Activated T-helper 1 cell treated with anti-CD3 and anti-CD28 coated beads, Interleukin-2, amount 50 U/mL, for 16 hours (primary cell): ENCODE measurements at places on chromosomes 3 and 15.

DNA sequence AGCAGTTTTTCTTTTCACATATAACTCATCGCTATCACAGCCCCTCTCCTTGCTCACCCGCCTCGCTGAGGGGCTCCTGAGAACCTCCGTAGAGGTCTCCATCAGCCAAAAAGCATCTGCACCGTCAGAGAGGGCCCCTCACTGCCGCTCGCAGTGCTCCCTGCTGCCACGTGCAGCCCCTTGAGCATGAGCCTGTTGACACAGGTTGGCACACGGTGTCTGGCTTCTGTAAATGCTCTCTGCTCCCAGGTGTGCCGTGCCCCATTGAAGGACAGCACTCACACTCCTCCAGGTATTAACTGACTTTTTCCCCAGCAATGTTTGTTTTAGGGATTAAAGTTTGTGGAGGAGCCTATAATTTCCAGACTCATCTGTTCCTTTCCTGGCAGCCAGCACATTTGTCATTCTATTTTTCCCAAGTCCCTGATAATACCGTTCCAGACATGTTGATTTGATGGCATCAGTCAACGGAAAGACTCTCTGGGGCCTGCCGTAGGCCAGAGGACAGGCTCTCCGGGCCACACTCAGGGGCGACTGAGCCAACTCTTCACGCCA, 2.1 kb upstream of the FURIN start:
- no peak for DNase-seq

DNA sequence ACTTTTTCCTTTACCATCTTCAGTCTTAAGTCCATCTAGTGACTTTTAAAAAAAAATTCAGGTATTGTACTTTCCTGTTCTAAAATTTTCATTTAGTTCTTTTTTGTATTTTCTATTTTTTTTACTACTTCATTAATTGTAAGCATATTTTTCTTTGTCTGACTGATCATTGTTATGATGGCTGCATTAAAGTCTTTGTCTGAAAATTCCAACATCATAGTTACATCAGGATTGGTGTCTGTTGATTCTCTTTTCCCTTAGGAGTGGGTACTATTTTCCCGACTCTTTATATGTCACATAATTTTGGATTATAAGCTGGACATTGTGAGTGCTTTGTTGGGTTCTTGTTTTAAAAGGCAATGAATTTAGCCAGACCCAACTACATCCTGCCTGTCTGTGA, 34.9 kb upstream of the POLR2M start:
- DNase-seq = no peak

DNA sequence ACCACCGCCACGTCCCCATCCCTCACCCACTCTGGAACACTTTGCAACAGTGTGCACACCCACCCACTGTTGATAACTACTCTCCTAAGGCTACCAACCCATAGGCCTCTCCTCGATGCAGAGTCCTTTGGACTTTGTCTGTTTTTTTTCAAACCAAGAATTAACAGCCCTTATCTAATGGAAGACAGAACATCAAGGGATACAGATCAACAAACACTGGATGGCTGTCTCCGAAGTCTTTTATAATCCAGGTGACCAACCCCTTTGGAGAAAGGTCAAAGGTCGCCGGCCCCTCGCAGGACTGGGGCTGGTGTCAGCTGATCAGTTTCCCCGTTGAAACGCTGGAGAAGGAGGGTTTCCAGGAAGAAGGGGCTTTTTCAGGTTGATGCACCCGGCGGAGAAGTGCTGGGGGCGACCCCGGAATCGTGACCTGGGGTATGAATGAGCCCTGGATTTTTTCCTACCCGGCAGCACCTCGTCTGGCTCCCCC, 532 bp downstream of the B4GALT4 start:
- no peak for DNase-seq

DNA sequence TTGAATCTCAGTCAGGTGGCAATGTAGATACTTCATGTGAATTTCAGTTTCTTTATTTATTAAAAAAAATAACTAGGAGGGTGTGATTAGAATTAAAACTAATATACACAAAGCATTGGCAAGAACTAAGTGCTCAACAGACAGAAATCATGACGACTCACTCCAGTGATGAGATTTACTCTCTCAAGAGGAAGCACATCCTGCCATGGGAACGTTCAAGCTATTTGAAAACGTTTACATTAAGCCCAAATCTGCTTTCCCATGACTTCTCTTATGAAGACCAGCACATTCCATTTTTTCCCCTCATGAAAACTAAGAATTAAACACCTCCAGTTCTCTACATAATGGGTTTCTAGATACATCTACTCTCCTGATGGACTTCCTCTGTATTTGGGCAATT, 8.5 kb downstream of the WDR53 start:
- no peak for DNase-seq

- DNase-seq = no peak
Observed at GRCh38 chr3:155230382-155230781, 63.1 kb downstream of the STRIT1 start.

DNA sequence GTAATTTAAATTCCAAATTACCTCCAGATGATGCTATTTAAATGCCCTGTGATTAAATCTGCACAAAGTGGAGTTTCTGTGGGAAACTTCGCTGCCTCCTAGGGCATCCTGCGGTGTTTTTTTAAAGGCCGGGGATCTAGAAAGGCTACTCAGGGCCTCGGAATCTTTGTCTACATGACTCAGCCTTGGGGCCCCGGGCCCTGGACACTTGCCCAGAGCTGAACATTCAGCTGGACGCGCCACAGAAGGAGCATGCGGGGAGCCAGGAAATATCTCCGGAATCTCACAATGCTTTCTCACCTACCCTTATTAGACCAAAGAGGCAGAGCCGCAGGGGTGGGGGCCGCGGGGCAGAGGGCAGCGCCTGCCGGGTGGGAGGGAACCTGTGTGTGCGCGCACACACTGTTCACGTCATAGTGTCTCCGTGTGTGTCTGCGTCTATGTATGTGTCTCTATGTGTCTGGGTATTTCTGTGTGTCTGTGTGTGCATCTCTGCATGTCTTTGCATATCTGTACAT, 145.5 kb upstream of the TPM1 start:
- no peak for DNase-seq

DNA sequence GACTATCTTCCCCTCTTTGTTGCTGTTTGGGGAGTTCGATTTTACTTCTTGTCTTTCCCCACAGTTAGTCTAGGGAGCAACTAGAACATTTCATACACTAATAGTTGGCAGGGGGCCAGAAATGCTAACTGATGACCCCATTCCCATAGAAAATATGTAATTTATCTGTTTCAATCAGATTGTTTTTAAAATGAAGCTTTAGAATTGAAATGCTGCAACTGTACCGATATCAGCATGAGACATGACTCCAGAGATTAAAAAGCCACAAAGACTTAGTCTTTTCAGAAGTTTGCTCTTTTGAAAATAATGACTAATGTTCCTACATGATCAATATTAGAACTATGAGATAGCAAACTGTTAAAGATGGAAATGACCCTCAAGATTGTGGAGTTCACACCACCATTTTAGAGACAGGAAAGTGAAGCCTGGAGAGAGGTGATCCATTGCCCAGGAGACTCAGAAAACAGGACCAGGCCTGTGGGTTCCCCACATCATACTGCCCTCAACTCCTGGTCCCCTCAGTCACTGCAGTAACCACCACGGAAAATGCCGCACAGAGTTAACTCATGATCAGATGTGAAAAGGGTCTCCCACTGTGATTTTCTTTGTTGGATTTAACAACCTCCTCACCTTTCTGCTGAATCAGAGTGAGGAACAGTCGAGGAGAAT, 130.3 kb downstream of the CHDH start:
- DNase-seq = no peak

GRCh38 chr15:69662645-69663000, 210.0 kb downstream of the RPLP1 start:
- DNase-seq = no peak

DNA sequence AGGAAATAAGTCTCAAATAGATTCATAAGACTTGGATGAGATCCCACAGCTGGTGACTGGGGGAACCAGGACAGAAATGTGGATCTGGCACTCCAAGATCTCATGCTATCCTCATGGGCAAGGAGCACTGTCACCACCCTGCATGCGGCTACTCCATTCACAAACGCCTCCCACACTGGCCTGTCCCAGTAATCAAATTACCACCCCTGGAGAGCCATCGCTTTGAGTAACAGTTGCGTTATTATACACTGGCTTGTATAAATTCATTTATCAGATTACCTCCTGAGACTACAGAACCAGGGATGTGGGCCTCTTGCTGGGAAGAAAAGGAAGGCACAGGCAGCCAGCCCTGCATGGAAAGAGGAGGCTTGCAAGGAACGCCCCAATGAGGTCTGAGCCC, 27.9 kb upstream of the SLC25A36 start:
- DNase-seq = no peak

DNA sequence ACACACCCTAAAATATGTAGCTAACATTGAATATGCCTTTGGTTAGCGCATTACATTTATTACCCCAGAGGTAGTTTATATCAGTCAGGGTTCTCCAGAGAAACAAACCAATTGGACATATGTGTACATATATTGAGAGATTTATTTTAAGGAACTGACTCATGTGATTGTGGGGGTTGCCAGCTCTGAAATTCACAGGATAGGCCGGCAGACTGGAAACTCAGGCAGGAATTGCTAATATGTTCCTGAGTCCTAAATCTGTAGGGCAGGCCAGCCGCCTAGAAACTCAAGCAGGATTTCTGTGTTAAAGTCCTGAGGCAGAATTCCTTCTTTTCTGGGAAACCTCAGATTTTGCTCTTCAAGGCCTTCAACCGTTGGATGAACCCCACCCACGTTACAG, 189.7 kb downstream of the CDIN1 start:
- no peak for DNase-seq

GRCh38 chr3:29761517-29761916, 480.6 kb downstream of the RBMS3 start:
- DNase-seq = no peak

GRCh38 chr3:190012784-190013183, 107.9 kb downstream of the P3H2 start:
- no peak for DNase-seq

DNA sequence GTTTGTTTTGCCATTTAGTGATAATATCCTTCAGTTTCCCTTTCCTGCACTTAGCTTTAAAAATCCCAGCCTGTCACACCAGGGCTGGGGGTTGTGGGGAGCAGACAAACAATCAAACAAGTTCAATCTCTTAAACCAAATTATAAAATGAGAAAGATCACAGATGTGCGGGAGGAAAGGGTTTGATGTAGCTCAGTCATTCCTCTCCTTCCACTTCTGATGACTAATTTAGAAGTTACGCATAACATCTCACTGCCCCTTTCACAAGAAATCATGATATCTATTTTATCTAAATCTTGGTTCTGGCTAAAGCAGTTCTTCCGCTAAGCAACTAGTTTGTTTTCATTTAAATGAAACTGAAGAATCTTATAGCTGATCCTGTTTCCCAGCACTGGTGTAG, 34.1 kb upstream of the ATG7 start:
- DNase-seq = no peak

- DNase-seq = no peak
Observed at GRCh38 chr3:140931016-140931454, 10.6 kb upstream of the SLC25A36 start.

GRCh38 chr15:66982250-66982649, 83.2 kb upstream of the SMAD3 start:
- no peak for DNase-seq

DNA sequence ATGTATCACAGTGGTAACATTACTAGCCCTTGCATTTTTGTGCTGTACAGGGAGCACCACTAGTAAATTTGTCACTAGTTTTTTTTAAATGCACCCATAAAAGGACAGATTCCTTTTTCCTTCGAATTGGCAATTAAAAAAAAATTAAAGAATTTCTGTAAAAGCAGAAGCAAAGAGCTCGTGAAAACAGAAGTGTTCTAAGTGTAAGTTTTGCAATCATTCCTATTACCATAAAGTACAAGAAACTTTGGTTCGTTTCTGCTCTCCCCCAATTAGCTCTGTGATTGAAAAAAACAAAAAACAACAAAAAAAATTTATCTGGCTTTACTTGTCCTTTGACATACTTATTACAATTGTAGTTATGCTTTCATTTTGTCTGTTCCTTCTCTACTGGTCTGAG, 5.3 kb downstream of the SERP1 start:
- no peak for DNase-seq

DNA sequence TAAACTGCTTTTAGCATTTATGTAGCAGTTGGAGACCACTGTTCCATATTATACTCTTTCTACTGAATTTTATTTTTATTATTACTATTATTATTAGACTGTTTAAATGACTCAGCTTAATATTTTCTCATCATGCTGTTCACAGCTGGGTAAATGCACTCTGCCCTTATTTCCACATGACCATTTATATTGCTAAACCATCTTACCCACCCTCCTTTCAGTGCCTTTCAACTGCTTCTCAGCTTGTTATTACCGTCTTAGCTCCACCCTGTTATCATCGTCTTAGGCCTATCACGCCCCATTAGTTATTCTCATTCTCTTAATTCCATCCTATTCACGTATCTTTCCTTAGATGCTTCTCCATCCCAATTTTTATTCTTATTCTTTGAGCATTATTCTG, 212.6 kb downstream of the GAP43 start:
- DNase-seq = no peak

GRCh38 chr15:66725464-66725785, 23.4 kb downstream of the SMAD6 start:
- no peak for DNase-seq

DNA sequence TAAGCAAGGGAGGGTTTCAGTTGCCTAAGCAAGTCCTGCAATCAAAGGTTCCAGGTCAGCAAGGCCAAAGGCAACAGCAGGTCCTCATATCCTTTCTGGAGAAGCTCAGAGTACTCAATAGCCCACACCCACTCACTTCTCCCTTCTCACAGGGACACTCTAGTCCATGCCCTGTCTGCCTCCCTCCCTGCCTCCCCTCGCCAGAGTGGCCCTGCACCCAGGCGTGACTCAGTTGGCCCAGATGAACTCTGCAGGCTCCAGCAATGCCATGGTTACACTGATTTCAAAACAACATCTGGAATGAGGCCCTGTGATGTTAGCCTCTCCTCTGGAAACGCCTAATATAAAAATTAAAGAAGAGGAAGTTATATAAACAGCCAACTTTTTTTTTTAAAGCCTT, 32.9 kb downstream of the IL16 start:
- no peak for DNase-seq

GRCh38 chr15:38149315-38149714, 103.3 kb upstream of the SPRED1 start:
- DNase-seq = no peak

GRCh38 chr3:66655044-66655443, 154.2 kb upstream of the LRIG1 start:
- no peak for DNase-seq

DNA sequence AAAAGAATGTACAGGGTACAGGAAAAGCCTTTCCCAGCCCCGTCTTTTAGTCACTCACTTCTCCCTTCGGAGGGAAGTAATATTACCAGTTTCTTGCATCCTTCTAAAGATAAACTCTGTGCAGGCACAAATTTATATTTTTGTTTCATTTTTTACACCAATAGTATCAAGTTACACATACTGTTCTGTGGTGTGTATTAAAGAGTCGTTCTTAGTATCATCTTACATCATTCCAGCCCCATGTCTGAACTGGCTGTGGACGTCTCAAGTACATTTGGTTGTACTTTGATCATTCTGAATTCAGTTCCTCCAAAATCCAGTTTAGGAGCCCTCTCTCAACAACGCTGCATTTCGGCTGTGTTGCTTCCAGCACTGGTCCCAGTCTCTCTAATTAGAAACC, 68.7 kb downstream of the LMLN start:
- no peak for DNase-seq

GRCh38 chr3:121619691-121620090, 26.5 kb downstream of the FBXO40 start:
- no peak for DNase-seq
